Kidney epithelial cell (primary cell): ENCODE measurements at places on chromosomes 3 and 15. TPM values are rescaled to one million over a fixed set of nuclear protein-coding genes. Genes with fewer than 3 reads are reported as not detected.

The AADACL2 gene
- not detected in 2 replicates for total RNA-seq

DNA sequence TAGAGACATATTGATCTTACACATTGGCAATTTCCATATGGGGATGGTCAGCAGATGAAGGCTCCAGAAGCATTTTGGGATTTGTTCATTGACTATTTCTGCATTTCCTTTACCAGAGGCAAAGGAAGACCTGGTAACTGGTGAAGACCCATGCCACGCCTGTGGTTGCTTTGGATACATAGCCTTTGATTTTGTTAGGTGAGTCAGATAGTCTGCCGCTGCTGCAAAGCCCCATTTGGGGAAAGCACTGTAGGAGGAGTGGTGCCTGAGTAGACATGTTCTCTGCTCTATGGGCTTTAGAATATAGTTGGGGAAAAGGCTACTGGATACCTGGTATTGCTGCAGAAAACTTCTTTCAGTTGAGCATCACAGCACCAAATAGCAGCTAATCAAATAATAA, 56.8 kb downstream of the TFG start:
- DNase-seq: no peak

The CCR8 gene
- total RNA-seq: not detected in 2 replicates

DNA sequence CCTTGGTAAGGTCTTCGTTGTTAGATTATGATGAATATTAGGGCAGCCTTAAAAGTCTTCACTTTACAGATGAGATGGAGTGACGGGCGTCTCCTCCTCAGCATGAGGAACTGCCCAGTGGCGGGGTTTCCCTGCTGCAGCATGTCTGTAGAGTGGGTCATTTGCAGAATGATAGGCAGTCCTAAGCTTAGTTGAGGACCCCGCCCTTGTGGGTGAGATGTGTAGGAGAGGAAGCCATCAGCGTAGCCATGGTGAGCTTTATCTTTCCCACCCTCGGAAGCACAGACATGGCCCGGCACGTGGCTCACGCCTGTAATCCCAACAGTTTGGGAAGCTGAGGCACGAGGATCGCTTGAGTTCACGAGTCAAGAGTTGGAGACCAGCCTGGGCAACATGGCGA, 877 bp downstream of the NIT2 start:
- DNase-seq: no peak

The UPK1B gene
- 9.2 and 15.6 TPM in 2 replicates for total RNA-seq

DNA sequence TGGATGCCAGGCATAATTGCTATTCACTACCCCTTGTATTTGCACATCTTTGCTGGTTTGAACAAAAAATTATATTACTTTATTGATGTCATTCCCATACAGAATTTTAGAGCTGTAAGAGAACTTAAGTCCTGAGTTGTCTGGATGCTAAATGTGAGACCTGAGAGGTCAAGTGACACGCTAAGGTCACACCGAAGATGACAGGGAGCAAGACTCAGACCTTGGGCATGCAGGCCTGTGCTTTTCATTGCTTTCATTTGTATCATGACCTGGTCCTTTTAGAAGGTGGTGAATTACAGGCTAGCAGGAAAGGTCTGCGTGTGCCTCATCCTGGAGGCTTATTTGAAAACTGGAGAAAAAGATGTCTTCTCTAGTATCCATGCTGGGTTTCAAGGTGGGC, 312.0 kb upstream of the RASGRP1 start:
- no peak for DNase-seq

DNA sequence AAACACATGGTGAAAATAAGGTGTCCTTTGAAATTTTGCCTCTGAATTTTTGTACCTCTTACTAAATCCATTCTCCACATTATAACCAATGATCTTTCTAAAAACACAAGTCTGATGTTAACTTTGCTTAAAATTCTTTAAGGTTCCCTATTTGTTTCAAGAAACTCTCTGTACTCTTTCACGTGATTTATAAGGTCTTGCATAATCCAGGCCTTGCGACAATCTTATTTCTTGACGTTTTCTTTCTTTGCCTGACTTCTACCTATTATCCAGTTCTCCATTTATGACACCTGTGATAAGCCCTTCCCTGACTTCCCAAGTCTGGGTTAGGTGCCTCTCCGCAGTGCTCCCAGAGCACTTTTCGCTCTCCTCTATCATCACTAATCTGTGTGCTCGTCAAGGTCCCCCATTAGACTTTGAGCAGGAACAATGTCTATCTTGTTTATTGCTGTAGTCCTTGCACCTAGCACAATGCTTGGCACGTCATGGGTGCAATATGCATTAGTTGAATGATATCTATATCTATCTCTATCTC, 24.3 kb upstream of the KPNA1 start:
- DNase-seq: no peak

The NR1I2 gene
- total RNA-seq: 0.14 and 0.79 TPM in 2 replicates

DNA sequence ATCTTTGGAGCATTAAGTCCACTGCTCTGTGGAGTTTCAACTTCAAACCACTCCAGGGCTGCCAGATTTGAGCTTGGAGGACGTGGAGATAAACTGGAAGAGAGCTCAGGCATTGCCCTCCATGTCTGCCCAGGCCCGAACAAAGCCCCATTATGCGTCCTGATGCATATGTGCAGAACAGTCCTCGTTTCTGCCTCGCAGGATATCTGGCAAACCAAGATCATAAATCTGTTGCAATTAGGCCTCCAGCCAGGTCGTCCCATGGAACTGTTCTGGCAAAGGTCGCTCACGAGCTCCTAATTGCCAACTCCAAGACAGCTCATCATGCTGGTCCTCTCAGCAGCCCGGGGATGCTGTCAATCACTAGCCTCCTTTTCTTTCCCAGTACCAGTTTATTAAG, 91.2 kb downstream of the SEMA5B start:
- DNase-seq: no peak

The P2RY13 gene
- 0.13 TPM in 1 of 2 replicates, not detected in the other for total RNA-seq

DNA sequence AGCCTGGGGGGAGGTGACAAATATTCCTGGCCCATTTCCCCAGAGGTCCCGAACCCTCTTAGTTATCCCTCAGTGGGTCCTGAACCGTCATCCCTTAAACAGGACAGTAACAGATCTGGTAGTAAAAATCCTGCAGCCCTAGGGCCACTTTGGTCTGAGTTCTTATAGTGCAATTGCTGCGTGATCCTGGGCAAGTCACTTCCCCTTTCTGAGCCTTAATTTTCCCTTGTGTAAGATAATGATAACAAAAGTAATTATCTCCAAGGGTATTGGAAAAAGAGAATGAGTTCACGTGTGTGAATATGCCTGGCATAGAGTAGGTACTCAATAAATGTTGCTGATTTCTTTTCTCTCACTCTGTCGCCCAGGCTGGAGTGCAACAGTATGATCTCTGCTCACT, 2.9 kb upstream of the JAGN1 start:
- no peak for DNase-seq

The AP3B2 gene
- total RNA-seq: 0.54 and 0.75 TPM in 2 replicates

DNA sequence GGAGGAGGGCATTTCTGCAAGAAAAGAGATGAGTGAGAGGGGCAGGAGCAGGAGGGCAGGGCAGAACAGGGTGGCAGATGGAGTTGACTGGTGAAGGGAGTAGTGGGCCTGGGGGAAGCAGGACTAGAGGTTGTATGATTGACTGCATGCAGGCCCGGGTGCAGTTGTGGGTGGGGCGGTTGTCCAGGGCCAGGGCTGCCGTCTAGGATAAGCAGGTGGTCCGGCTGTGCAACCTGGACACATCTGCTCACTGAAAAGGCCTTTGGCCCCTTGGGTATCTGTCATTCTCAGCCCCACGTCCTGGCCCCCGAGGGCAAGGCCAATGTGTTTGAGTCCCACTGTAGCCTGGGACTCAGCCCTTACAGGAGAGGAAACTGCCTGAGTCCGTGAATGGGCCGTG, 25.4 kb downstream of the ALS2CL start:
- no peak for DNase-seq

The C3orf49 gene
- not detected in 2 replicates for total RNA-seq

GRCh38 chr3:60708191-60708975, 542.9 kb downstream of the FHIT start:
- DNase-seq: peak; percentile 29

The CALML4 gene
- 2.4 and 5.3 TPM in 2 replicates for total RNA-seq

GRCh38 chr3:124107104-124107890, 115.4 kb upstream of the ROPN1 start:
- no peak for DNase-seq

DNA sequence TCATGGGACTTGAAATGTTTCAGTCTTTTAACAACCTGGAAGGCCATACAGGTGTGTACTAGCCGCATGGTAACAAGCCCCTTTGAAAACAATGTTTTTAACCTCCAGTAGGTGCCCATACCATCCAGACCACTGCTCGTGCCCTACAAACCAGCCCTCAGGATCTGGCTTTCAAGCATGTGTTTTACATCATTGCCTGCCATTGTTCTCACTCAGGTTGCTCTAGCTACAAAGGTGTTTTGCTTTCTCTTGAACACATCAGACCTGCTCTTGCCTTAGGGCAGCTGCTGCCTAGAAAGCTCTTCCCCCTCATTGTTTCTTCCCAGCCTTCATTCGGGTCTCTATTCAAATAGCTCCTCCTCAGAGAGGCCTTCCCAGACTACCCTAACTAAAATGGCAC, 32.3 kb upstream of the MAP3K13 start:
- no peak for DNase-seq

DNA sequence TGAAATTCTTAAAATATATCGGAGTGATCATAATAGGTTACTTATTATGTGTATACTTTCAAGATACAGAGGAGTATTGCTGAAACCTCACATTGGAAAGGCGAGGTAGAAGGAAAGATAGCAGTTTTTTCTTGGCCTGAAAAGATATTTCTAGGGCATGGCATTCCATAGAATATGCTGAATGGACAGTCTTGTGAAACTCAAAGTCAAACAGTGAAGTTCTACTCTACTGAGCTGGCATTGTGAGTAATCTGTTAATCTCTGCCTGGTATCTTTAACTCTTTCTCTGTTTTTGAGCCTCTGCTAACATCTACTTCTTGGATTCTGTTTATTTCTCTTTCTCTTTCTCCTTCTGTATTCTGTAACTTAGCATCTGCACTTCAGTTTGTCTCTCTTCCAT, 176.3 kb upstream of the ZBTB20 start:
- no peak for DNase-seq

- no peak for DNase-seq
Observed at GRCh38 chr15:84387086-84387485, 151.5 kb downstream of the GOLGA6L4 start.

The MKRN3 gene
- 3.0 and 3.1 TPM in 2 replicates for total RNA-seq

The RABL3 gene
- total RNA-seq: 12.4 and 16.6 TPM in 2 replicates

- no peak for DNase-seq
Observed at GRCh38 chr15:98909968-98910885, 97.4 kb downstream of the PGPEP1L start.

The APOD gene
- total RNA-seq: not detected in 2 replicates
